Kidney (tissue), 22 donors: ENCODE measurements at places on chromosomes 2 and 18. TPM values are rescaled to one million over a fixed set of nuclear protein-coding genes. Genes with fewer than 3 reads are reported as not detected.

TSGA10 gene
- total RNA-seq, result 16.1 TPM

UPP2 gene
- 0.19 TPM for total RNA-seq

CLHC1 gene
- total RNA-seq, result 14.0 TPM

OSBPL6 gene
- total RNA-seq, result 0.91 TPM

HOXD11 gene
- 15.9 TPM for total RNA-seq

IL36G gene
- not detected for total RNA-seq

GNLY gene
- total RNA-seq, result 5.5 TPM

C2orf92 gene
- total RNA-seq, result 7.3 TPM

ALPI gene
- 0.09 TPM for total RNA-seq

TOGARAM2 gene
- 0.60 TPM for total RNA-seq

SIX2 gene
- total RNA-seq, result 0.28 TPM

CFAP65 gene
- 2.0 TPM for total RNA-seq

TMEM247 gene
- total RNA-seq, result not detected

TNS1 gene
- 471 TPM for total RNA-seq
